ENCODE measurements at places on chromosomes 4 and X.
A peak's percentile ranks its signal among the peaks of the same experiment; 100 is the strongest.

DNA sequence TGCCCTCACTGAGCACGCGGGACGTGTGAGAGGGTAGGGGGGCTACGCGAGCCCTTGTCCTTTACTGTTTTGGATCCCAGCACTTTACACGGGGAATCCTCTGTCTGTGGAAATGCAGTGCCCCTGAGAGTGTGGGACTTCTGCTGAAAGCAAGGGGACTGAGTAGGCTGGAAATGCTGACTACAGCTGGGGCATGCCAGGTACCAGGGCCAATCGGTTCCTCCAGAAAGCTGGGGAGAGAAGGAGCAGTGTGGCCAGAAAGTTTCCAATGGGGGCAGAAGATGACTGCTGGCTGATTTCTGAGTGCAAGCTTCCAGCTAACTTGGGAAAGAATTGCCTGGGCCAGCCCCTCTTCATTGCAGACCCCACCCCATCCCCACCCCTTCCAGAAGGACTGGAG lies 1.5 kb downstream of the NHSL2 start:
- DNase-seq, result no peak

DNA sequence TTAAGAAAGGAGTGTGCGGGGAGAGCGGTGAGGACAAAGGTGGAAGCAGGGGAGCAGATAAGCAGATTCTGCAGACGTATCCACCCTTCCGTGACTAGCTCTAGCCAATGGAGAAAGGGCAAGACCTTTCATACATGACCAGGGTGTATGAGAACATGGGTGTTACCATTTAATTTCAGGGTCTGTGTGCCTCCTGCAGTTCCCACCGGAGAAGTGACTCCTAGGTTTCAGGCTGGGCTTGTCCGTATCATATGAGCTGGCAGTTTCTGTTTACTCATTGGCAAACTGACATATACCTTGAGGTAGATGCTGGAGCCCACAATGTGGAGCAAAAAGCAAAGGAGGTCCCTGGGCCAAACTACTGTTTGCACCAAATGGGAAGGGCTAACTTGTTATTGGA lies 6.8 kb downstream of the RBM47 start:
- DNase-seq, result no peak

DNA sequence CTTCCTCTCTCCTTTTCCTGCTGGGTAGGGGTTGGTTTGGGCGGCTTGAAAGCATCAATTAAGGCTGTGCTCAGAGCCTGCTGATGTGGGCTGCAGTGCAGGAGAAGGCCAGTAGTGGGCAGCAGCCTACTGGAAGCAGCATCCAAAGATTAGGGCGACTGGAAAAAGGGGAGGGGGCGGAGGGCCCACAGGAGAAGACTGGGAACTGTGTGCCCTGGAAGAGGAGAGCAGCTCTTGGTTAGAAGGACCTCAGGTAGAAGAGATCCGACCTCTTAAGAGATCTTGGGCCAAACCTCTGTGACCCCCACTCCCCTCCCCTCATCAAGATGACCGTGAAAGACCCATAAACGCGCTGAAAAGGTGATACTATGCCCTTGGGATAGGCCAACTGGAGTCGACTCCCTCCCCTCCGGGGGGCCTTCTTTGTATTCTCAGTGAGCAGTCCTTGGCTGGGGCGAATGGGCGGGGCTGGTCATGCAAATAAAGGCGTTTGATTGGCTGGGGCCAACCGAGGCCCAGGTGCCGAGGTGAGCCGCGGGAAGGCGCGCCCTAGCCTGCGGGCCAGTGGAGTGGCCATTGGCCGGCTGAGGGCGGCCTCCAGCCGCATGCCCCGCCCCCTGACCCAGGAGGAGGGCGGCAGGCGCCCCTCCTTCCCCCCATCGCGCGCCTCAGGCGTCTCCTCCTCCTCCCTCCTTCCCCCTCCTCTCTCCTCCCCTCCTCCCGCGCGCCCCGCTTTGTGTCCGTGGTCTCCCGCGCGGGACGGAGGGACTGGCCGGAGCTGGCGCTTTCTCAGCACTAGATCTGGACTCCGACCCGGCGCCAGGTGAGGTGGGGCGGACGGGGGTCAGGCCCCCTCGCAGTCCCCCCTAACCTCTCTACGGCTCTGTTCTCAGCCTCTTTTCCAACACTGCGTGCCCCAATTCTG lies 10.1 kb downstream of the DLG3 start:
- DNase-seq, result peak; percentile 83

DNA sequence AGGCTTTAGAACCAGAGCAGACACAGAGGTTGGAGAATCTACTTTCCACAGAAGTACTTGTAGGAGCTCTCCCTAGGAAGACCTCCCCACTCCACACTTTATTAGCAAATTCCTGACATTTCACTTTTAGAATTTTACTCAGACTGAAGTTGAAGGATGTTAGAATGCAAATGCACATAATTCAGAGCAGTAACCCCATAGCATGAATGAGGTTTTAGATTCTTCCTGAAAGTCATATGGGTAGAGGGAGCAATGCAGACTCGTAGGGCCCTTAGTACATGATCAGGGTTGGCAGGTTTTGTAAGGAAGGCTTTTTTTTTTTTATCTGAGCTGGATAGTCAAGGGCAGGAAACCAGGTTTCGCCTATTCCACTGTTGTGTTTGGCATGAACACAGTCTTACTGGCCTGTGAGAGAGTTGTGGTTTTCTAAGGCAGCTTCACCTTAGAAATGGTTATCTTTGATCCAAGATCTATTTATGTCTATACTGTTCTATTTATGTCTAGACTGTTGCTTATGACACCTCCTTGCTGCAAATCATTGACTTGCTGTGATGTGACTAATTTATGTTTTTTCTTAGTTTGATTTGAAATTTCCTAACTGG lies 48.9 kb downstream of the SPATA18 start:
- DNase-seq, result no peak

DNA sequence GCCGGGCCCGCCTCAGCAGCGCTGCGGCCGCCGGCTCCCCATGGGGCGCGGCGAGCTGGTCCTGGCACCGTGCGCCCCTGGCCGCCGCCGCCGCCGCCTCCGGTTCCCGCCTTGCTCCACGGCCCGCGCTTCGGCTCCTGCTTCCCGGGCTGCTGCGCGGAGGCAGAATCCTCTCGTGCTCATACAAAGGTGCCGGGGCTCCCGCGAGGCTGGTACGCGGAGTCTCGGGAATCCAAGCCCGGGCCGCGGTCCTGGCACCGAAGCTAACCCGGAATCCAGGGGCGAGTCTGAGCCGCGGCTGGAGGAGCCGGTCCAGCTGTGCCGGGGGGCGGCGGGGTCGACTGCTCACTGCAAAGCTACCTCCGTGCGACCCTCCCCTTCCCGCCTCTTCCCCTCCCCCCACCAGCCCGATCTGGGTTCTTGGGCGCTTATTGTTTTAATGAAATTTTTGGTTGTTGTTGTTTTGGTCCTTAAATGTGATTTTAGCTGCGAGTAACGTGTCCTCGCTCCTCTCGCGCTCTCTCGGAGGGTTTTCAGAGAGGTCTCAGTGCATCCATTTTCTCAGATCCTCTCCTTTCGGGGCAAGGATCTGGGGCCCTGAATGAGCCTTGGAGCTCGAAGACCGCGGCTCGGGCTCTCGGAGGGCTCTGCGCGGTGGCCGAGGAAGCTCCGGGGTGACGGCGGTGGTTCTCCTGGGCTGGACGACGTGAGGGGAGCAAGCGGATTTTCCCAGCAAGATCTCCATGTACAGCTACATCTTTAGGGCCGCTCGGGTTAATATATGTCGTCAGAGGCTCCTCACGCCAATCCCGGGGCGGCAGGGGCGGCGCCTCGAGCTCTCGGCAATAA lies at the start of gene HAND2:
Gene HAND2 (minus strand): TSS at position 753 of the 849 bp plus-strand sequence. CDS start 940 bp downstream, outside the sequence.
- peak; percentile 58 for DNase-seq

DNA sequence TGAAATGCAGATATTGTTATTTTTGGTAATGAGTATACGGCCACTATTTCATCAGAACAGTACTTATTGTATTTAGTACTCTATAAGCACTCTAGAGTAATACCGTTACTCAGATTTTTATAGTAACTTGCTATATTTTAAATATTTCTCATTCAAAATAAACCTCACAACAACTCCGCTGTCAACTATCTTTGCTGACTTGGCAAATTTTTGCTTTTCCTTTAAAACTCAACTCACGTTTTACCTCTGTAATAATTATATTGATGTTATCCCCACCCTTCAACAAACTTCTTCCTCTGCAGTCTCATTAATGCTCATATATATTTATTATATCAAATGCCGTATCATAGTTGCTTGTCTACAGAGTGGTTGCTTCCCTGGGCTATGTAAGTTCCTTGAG lies 9.0 kb downstream of the JCHAIN start:
- no peak for DNase-seq

All from activated CD8-positive, alpha-beta memory T cell treated with anti-CD3 and anti-CD28 coated beads for 24 hours (primary cell).